ENCODE measurements at places on chromosomes 1 and 21.
A peak's percentile ranks its signal among the peaks of the same experiment; 100 is the strongest.

DNA sequence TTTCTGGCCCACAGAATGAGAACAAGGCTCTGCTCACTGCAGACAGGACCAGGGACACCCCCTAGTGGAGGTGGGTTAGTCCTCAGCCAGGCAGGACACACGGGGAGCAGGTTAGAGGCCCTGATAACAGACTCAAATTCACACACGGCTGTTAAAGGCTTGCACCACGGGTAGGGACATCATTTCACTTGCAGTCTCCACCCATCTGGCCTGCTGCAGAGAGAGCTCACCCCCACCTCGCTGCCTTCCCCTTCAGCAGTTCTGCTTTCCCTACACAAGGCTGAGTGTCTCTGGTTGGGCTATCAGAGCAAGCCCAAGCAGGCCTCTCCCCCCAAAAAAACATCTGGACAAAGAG lies 20.6 kb downstream of the MEF2D start:
- DNase-seq = no peak

DNA sequence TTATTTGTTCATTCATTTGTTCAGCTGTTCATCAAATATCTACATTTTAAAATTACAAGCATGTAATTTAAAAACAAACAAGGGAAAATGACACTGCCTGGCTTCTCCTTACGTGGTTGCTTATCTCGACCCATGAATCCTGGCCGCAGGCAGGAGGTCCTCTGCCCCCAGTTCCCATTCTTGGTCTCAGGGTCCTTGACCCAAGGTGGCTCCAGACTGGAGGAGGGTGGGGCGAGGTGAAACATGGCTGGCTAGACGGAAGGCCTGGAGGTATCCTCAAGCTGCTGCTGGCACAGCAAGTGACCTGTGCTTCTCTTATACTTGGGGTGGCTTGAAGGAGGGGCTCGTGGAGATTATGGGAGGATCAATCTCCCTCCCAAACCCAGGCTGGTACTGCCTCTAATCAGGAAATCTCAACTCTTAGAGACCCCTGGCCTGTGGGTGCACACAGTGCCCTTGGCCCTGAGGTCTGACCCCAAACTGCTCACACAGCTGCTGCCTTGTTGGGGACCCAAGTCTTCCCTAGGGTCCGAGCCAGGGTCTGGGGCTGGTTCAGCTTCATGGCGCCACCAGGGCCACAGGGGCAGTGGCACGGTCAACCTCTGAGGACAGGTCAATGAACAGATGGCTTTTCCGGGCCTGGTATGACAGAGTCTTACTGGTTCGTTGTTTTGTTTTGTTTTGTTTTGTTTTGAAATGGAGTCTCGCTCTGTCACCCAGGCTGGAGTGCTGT lies 63.7 kb downstream of the SCCPDH start:
- DNase-seq = no peak

- no peak for DNase-seq
Measured at GRCh38 chr1:54260810-54261209, 60.8 kb downstream of the MRPL37 start.

DNA sequence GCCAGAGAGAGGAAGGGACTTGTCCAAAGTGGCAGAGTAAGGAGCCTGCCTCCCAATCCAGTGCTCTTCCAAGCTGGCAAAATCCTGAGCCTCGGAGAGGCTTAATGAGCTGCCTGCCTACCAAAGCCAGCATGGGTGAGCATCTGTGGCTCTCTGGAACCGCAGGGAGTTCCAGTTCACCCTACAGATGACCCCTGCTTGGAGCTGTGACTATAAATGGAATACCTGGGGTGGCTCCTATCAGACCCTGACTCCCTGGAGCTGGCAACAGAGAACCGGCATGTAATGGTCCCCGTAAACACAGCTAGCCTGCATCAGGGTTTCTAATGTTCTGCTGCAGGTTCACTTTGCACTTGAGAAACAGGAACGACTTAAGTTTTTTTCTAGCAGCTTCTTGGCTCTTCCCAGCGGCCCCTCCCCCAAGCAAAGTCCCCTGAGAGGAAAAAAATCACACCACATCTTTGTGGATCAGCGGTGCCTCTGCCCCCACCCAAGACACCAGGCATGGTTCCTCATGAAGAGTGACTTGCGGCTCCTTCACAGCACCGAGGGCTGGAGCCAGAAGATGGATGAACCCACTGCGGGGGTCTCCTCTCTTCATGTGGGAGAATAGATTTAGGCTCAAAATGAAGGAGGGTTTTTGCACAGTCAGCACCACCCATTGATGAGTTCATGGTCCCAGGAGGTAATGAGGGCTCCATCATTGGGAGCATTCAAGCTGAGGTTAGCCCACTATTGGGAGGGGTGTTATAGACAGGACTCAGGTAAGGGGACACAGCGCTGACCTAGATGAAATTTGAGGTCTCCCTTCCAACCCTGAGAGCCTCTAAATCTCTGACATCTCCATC lies 79.0 kb downstream of the SYT2 start:
- no peak for DNase-seq

DNA sequence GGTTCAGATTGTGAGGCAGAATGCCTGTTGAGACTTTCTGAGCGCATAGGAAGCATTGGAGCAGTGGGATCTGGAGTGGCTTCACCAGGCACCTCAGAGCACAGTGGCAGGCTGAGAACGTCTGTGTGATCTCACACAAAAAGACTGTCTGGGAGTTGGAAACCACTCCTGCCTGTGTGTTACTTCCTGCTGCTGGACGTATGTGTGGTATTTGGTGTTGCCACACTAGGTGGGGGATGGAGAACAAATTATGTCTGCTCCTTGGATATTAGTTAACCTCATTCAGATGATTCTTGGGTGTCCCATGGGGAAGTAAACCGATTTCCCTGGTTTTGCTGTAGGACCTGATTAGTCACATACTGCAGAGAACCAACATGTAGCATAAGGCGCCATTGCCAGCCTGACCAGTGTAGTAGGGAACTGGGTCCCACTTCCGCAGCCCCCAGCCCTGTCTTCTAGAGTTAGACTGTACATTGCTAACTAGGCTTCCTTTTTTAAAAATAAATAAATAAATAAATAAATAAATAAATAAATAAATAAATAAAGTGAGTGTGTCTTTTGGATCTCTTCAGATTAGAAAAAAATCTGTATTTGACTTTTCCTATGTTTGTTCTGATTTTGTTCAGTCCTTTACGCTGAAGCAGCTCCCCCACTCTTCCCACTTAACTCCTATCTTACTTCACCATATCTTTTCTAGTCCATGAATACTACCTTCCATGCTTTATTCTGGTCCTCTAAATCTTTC lies 26.9 kb downstream of the UCK2 start:
- DNase-seq = peak; percentile 94

GRCh38 chr21:32521736-32522355 lies 63.5 kb downstream of the TCP10L start:
- no peak for DNase-seq

DNA sequence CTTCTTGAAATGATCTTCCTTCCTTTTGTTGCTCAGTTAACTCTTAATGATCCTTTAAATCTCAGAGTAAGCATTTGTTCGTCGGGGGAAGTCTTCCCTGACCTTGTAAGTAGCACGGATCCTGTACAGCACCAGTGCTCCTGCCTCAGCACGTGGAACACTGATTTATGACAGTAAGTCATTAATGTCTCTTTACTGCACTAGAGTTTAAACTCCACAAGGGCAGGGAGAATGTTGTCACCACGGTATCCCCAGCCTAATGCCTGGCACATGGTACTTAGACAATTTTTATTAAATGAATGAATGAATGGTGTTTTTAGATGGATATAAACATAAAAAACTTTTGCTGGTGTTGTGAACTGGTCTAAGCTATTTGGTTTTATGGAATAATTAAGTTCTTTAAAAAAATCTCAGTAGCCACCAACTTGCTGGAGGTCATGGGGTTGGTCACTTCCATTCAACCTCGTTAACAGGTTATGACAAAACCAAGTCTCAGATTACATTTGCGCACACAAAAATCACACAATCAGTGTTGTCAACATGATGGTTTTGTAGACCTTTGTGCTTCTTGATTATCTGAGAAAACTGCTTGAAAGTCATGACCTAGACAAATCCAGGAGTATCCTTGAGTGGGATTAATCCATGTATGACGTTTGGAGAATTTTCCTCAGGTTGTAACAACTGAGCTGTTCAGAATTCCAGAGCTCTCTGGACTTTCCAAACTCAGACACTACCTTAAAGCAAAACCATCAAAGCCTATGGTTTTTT lies 326.9 kb downstream of the DUSP10 start:
- DNase-seq = no peak

DNA sequence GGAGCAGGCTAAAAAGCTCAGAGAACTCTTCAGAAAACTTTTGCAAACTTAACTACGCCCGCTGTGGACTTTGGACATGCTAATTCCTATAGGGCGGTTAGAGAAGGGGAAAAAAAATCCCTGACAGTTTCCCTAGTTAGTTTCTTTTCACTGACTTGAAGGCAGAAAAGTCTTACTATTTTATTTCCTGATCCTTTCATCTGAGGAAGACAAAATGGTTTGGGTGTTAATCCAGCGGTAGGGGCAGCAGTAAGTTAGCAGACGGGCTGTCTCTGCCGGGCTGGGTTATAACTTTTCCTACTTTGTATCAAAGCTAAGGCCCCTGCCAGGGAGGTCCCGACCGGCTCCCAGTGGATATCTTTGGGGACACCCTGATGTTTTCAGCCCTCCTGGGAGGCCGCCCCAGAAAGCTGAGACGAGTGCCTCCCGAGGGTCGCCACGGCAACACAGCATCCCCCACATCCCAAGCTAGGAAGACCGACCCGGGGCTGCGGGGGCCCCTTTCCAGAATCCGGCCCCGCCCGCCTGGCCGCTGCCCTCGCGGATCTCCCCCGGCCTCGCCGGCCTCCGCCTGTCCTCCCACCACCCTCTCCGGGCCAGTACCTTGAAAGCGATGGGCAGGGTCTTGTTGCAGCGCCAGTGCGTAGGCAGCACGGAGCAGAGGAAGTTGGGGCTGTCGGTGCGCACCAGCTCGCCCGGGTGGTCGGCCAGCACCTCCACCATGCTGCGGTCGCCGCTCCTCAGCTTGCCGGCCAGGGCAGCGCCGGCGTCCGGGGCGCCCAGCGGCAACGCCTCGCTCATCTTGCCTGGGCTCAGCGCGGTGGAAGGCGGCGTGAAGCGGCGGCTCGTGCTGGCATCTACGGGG lies 162.6 kb downstream of the RUNX1 start:
- DNase-seq = no peak

DNA sequence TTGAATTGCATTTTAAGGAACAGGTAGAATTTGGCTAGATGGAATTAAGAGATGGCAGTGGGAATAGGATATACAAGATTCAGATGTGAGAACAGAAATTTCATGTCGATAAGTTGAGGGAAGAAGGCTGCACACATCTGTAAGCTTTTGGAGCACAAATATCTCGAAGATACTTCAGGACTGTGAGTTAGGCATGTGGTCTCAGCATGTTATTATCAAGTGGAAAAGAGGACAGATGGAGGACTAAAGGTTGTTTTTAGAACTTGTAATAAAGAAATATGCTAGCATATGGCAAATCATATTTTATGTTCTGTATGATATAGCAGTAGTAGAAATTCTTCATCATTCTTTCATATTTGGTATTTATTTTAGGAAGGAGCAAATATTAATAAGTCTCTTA lies 61.5 kb downstream of the KIF1B start:
- no peak for DNase-seq

DNA sequence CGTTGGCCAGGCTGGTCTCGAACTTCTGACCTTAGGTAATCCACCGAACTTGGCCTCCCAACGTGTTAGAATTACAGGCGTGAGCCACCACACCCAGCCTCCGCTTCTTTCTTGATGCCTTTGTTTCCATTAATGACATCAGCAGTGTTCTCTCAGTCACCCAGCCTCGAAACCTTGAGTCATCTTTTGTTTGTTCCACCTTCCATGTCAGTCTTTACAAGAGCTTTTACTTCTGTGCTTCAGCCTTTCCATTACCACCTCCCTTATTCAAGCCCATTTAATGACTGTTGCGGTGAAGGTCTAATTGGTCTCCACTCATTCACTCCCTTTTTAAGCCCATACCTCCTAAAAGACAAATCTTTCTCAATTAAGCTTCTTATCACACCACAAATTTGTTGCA lies 146.6 kb upstream of the ADGRL2 start:
- no peak for DNase-seq

DNA sequence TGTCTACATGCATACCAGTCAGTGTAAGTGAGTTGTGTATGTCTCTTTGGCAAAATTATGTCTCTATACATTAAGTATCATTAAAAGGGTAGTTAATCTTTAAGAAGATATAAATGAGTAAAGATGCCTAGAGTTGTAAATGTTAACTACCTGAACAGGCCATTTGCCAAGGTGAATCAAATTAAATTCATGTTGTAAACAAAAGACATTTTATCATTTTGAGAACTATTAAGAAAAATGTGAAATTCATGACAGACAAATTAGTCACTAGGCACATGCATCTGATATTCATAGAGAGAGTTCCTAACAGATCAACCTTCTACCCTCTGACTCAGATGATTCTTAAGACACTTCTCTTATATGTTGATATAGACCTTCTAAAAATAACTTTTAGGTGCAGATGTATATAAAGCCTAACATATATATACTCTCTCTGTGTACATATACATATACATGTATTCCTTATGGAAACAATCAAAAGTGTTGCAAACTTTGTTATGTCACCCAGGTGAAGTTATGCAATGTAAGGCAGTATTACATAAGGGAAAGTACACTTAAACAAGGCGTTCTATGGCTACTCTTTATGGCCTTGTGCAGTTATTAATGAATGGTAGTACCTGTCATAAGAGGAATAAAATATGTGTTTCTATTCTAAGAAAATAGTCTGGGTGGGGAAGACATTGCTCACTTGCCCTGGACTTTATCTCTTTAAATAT lies at the start of gene TMPRSS15:
TSS of gene TMPRSS15 (minus strand) at position 51 of the 716 bp plus-strand sequence. CDS start 163 bp downstream, outside the sequence.
- DNase-seq = no peak

DNA sequence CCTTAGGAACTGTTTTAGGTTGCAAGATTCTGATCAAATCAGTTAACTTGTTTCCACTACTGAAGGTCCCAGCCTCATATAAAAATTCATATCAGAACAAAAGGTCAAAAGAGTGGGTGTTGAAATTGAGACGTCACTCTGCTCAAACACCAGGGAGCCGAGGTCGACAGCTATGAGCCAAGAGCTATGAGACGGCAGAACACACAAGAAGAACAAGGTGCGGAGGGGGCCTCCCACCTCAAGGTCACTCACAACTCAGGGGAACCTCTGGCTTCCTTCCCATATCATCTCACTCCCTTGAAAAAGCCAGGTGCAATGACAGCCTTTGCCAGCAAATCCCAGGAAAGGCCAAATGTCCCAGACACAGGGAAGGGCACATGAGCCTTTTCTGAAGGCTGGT lies 749 bp downstream of the SEC16B start:
- DNase-seq = no peak

DNA sequence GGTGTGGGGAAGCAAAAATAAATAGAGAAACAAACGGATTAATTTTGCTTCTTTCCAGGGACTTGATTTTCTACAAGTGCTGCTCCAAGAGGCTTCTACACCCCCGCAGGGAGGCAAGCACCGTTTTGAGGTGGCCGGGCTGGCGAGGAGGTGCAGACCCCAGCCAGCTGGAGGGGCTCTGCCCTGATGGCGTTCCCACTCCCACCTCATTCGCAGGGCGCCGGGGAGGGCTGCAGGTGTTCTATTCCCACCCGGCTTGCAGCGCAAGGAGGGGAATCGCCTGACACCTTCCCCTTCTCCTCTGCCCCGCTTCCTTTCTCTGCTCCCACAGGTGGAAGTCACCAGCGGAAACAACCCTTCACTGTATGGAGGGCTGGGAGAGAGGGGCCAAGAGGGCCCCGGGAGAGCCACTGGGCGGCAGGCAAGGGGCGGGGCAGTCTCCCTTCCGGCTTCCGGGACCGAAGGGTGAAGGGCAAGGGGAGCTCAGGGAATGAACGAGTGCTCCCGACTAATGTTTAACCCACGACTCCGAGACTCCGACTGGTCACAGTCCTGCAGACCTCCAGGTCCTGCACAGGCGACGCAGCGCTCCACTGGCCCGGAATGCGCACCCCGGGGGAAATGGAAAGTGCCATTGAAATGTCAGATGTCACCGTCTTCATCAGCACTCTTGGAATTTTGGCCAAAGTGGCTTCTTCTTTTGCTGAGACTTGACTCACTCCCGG lies 29.1 kb downstream of the TEX35 start:
- no peak for DNase-seq

Data from GM04503 (cell line).